ENCODE measurements at places on chromosomes 12 and 14. TPM values are rescaled to one million over a fixed set of nuclear protein-coding genes. Genes with fewer than 3 reads are reported as not detected.

GRCh38 chr14:92473261-92473968 is 40.2 kb upstream of the RIN3 start:
- no peak for DNase-seq

GRCh38 chr12:64039281-64039871 is 182.7 kb downstream of the KICS2 start:
- DNase-seq, result peak; percentile 11

- no peak for DNase-seq
Observed at GRCh38 chr14:73742520-73743238, 28.5 kb upstream of the PNMA1 start.

DNA sequence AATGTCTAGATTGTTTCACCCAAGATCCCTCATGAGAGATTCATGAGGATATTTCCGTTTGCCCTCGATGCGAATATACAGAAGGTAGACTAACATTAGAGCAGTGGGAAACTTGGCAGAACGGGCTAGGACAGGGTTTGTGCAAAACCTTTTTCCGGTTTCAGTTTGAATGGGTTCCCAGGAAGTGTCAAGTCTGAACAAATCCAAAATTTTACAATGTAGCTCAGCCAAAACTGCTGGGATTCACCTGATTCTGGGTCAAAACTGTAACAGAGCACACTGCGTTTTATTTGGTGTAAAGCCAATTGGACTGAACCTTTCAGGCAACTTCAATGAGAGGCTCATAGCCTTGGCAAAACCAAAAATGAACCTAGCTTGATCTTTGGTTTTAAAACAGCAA is 337.8 kb upstream of the DIO2 start:
- DNase-seq, result no peak

DNA sequence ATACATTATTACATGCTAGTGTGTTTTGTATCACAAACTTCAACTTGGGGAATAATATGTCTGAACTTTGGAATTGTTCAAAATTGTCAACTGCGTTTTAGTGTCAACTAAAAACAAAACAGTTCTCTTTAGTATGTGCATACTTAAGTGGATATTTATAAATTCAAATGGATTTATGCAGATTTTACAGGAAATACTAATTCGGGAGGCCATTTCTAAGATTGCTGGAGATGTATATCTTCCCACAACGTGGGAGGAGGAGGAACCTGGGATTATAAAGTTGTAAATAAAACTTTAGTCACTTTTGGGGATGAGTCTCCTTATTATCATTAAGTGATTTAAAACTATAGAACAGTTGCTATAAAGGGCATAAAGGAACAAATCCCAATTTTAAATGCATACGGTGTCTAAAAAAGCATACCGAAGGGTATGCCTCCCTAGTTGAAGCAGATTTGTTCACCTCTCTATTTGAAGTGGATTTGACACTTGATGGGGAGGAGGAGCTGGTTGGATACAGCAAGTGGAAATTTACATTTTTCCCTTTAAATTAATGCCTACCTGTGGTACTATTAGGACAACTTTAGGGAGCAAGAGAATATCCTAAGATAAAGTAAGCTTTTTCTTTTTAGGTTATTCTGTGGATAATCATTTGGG is 2.7 kb downstream of the PDE3A start:
- no peak for DNase-seq

The HOXC13 gene
- total RNA-seq, result not detected

The UNC79 gene
- total RNA-seq, result 0.32 TPM

The PLEK2 gene
- not detected for total RNA-seq

The CD63 gene
- 573 TPM for total RNA-seq

Data from heart right ventricle (tissue), 16 donors.